MM.1S (cell line): ENCODE measurements at places on chromosomes 6 and 20.

DNA sequence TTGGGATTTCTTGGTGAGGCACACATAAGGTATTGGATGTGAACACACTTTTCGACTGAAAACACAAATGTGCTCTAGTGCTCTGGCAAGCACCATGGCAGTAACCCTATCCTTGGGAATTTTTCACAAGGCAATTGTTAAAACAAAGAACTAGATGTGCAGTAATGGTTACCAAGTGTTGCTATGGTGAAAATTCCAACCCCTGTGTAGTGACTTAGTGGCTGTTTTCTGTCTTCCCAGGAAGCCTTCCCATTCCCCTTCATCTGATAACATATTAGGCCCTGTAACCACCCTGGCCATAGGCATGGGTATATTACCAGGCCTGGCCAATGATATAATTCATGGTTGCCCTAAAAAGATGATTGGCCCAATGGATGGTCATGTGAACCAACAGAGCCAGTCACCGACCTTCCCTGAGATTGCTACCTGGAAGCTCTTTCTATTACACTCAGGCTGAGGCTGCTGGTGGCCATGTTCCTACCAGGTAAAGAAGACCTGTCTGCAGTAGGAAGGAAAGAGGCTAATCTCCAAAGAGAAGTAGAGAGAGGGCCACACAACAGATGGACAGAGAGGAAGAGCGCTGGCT is 4.1 kb downstream of the C20orf202 start:
- DNase-seq, result no peak

DNA sequence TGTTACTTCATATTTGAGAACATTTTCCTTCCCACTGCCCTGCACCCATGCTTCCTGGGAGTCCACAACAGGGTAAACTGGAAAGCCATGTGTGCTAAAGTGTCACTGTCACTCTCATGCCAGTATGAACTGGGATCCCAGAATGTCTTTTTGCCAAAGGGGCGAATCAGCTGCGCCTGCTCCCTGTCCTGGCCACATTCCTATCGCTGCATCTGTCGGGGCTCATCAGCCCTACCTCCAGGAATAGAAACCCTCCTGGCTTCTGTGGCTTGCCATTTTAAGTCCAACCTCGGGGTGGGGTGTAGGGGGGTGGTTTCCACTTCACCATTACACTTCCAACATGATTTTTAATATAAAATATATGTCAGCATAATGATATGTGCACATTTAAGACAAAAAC is 933 bp downstream of the KLHL31 start:
- DNase-seq, result no peak

- no peak for DNase-seq
These were observed 172.9 kb downstream of the MCHR2 start for GRCh38 chr6:99821164-99821563.

GRCh38 chr20:59010995-59011873 is 4.2 kb upstream of the CTSZ start:
- no peak for DNase-seq

DNA sequence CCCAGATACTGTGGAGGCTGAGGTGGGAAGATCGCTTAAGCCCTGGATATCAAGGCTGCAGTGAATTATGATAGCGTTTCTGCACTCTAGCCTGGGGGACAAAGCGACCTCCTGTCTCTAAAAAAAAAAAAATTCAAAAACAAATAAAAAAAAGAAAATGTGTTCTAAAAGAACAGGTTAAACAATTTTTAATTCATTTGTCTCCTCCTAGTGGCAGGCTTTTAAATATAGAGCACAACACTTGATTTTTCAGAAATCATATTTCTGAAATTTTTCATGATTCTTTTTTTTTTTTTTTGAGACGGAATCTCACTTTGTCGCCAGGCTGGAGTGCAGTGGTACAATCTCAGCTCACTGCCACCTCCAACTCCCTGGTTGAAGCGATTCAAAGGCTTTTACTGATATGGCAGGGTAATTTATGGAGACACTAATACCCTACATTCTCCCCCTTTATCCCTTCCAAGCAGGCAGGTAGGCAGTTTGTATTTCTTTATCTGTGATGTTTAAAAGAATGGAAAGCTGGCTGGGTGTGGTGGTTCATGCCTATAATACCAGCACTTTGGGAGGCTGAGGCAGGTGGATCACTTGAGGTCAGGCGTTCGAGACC is 8.7 kb upstream of the GTF3C6 start:
- DNase-seq, result peak; percentile 23
